Epithelial cell of prostate (primary cell): ENCODE measurements at places on chromosomes 7 and 10.

DNA sequence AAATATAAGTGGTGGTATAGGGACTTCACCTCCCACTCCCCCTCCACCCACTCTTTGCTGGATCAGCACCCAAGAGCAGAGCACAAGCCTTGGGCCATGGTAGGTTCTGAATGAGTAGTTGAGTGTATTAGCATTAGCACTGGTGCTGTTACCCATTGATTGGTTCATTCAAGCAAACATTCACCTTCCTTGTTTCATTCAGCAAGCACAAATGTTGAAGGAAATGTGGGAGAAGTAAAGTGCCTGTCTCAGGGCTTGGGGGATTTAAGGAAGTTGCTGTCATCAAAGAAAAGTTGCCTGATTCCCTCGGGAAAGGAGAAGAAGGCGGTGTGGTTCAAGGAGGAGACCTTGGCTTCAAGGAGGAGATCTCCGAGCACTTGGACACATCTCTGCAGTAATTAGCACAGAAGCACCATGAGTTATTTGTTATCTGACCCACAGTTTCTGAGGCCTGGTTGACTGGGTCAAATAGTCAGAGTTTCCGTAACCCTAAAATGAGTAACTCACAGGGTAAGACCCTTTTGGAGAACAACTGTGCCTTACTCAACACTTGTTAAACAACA lies 17.3 kb downstream of the IL2RA start:
- no peak for DNase-seq

DNA sequence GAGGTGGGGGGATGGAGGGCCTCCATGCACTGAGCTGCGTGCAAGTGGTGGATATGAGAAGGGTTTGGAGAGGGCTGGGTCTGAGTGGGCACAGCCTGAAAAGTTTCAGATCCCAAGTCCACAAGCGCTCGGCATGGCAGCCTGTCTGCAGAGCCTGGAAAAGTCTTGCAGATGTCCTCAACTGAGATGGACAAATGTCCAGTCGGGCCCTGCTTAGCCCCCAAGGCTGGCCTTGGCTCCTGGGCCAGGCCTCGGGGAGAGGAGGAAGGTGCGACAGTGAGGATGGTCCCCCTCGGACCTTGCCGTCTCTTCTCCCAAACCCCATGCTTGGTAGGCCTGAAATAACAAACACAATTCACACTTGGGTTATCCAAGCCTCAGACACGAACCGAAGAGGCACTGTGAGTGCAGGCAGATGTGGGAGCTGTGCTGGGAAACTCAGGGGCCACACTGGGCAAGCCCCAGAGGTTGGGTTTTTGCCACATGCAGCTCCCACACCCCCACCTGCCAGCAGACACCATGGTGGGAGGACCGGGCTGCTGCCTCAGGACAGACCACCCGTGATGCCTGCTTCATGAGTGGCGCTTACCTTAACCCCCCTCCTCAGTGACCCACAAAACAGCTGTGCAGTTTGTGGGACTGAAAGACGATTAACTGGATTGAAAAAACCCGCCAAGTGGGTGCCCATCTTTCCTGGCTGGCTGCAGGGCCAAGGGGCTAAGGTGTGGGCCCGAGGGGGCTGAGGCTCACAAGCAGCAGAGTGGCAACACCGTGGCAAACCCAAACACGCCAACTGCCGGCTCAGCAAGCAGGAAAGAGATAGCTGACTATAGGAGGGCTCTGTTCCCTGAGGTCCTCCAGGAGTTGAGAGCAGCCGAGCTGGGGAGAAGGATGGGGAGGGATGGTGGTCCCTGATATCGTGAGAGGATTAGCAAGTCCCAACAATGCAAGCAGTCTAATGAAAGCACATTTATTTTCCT lies 156.8 kb downstream of the RNF216 start:
- DNase-seq: no peak

- no peak for DNase-seq
These were observed 43.0 kb downstream of the ELMO1 start for GRCh38 chr7:37405603-37406122.

- no peak for DNase-seq
These were observed 164.7 kb downstream of the ZMYND11 start for GRCh38 chr10:299969-300368.

GRCh38 chr10:19730167-19730906 lies 85.9 kb upstream of the PLXDC2 start:
- no peak for DNase-seq

GRCh38 chr7:126589068-126589684 lies 663.6 kb downstream of the GRM8 start:
- DNase-seq: peak; percentile 68
